ENCODE measurements at places on chromosomes 5 and 9.

DNA sequence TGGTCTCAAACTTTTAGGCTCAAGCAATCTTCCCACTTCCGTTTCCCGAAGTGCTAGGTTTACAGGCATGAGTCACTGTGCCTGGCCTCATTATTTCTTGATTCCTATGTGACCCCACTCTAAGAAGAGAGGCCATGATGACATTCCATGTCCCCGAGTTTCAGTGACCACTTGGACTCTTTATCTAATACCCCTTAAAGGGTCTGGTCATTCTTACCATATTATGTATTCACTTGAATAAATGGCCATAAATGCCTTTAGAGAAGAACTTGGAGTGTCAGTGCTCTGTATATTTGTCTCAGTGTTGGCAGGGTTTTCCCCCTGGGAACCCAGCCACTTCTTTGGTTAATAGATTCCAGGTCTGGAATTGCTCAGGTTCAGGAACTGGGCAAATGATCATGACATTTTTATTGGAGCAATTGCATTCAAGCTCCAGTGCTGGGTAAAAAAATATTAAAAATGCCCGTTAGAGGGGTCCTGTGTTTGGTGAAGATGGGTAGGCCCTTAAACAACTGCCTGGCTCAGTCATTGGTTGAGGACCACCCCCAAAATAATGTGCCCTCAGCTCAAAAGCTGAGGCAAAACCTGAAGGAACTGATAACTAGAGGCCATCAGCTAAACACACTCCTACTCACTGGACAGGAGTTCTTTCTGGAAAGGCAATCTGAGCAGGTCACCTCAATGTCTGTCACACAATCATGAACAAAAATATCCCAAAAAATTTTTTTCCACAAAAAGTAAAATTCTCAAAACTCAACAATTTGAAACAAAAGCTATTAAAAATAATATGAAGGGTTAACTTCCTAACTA is 186.6 kb upstream of the ZNF608 start:
- no peak for DNase-seq

DNA sequence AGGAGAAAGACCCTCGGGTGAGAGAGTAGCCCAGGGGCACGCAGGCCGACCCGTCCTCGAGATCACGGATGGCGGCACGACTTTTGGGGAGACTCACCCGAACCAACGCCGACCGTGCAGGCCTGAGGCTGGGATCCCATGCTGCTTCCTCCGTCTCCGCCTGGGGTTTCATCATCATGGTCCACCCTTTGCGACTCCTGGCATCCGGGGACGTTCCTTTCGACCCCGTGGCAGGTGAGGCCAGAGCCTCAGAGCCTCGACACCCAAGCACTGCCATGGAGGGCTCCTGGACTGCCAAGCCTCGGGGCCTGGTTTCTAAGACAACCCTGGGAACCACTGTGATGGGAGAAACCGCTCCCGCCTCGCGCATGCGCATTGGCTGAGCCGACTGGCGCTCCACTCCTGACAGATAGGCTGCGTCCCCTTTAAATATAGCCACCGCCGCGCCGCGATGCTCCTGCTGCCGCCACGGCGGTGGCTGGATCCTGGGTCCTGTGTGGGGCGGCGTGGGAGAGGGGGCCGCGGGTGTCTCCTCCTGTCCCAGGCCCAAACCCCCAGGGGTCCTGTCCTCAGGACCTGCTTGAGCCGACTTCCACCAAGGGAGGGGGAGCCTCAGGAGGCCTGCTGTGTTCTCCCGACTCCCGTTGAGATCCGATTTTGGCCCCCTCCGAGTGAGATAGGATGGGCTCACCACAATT is 481.6 kb downstream of the SPATA31A7 start:
- DNase-seq = no peak

DNA sequence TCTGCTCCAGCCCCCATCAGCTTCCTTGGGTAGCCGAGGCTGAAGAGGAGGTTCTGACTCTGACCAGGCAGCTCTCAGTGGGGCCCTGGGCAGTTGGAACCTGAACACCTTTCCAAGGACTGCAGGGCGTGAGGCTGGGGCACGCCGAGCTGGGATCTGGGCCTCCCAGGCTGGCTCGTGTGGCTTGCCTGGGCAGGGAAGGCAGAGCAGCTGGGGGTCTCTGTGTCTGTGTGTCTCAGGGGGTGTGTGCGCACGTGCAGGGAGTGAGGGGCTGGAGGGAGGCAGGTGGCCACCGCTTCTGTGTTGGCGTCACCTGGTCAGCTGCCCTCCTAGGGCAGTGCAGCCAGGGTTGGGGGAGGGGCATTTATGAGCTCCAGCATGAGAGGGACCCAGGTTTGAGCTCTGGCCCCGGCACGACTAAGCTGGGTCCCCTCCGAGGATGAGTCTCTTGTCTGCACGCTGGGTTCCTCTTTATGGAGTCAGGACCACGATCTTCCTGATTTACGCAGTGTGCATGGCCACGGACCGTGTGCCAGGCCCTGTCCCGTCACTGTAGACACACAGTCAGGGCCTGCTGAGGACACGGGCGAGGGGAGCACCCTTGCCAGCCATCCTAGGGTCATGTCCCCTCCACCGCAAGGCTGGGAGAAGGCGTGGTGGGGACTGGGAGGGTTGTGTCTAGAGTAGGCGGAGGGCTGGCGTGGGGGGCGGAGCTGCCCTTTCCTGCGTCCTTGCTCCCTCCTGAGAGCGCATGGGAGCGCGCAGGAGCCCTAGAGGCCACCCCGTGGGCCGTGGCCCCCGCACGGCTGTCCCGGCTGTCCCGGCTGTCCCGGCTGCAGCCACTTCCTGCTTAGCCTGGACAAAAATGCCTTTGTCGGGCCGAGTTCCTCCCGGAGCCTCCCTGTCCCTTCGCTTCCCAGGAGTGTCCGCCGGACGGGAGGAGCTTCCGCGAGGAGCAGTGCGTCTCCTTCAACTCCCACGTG is 4.6 kb downstream of the ADAMTSL2 start:
- no peak for DNase-seq

DNA sequence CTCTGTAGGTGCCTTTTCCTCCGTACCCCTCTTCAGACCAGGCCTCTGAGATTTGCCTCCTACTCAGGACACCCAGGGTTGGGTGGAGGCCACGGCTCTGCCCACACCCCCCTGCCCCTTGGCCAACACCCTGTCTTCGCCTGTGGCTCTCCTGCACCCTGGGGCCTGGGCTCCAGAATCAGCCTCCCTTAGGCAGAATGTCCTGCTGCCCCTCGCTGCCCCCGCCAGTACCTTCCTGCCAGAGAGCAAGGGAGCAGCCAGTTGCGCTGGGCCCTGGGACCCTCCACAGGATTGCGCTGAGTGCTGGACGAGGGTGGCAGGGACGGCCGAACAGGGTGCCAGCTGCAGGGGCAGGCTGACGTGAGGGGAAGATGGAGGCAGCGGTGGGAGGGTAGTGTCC is 53.5 kb downstream of the COL5A1 start:
- no peak for DNase-seq

- DNase-seq = no peak
These were observed 1181.7 kb downstream of the EFNA5 start for GRCh38 chr5:106489004-106489403.

DNA sequence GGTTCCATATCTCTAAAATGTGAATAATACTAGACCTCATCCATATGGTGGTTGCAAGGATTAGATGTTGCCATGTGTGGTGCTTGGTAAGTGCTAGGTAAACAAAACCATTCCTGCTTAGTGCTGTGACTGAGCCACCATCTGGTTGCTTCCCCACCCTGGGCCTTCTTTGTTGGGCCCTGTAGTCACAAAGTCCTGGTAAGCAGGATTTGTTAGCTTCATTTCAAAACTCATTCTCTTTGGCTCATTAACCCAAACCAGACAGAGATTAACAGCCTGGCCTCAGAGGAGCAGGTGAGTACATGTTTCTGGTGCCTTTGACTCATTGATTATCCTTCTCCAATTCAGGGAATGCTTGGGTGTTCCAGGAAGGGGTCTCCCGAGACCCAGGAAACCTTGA is 240.2 kb downstream of the ARHGAP26 start:
- no peak for DNase-seq

GRCh38 chr9:100595391-100596199 is 17.7 kb downstream of the CAVIN4 start:
- DNase-seq = no peak

DNA sequence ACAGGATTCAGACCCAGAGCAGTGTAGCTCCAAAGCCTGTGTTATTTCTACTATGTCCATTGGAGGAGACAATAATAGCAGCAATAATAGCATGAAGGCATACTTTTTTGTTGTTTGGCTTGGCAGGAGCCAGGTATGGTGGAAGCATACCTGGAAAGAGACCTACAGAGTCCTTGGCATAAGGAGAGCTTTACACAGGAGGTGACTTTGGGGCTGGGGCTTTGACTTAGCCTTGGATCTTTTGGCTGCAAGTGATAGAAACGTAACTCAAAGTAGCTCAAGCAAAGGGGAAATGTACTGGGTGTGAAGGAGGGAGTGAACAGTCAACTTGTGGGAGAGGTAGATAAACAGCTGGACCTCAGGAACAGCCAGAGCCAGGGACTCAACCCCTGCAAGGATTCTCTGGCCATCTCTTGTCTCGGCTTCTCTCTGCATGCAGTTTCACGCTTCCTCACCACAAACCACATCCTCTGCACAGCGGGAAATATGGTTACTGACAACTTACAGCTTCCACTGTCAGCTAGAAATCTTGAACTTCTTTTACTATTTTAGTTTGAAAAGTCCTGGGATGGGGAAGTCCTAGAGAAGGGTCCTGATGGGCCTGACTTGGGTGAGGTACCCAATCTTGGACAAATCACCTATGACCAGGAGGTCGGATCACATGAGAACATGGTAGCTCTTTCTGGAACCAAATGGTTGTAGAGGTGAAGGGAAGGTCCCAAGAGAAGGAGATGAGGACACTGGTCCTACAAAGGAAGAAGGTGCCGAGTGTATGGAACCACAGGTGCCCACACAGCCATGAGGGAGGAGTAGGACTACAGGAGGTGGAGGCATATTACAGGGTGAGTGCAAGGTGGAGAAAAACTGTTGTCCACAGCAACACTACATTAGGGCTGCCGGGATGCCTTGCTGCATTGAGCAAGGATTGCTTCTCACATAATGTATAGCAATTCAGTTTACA is 47.0 kb upstream of the TGFBR1 start:
- DNase-seq = peak; percentile 55

DNA sequence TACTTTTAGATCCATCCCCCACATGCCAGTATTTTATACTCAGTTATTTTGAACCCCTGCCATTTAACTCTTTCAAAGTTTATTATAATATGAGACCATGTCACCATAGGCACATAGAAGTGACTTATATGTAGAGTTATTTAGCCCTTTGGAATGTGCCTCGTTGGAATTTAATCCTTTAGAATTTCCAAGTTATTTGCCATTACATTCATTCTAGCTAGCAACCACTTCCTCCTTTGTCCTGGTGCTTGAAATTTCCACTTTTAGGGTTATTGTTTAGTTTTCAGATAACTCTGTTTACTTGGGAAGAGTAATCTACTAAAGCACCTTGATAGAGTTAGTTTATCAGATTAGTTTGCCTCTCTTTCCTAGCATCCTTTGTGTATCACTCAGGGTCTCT is 82.8 kb upstream of the TLE1 start:
- DNase-seq = no peak

- DNase-seq = no peak
These were observed 276.5 kb downstream of the NTRK2 start for GRCh38 chr9:84945878-84946538.

- DNase-seq = no peak
These were observed 54.4 kb downstream of the CCDC192 start for GRCh38 chr5:127757576-127757975.

GRCh38 chr9:100489836-100490235 is 16.9 kb downstream of the TMEFF1 start:
- no peak for DNase-seq

- DNase-seq = no peak
These were observed 16.4 kb upstream of the MATR3 start for GRCh38 chr5:139277171-139277570.

GRCh38 chr5:66888613-66889012 is 292.4 kb downstream of the MAST4 start:
- no peak for DNase-seq

DNA sequence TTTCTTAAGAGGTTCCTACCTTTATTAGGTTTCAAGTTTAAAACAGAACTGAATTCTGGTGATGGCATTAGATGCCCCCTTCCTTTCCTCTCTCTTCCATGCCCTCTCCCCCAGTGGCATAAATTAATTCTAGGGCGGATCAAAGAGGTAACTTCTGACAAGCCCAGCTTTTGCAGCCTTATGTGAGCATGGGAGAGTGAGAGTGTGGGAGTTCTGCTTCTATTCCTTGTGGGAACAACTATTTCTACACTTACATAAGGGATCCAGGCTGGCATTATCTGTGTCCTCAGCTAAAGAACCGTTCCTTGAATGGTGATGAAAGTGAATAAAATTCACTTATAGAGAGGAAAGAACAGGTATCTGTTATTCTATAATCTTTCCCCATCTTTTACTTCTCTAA is 437.6 kb downstream of the KIF4B start:
- no peak for DNase-seq

DNA sequence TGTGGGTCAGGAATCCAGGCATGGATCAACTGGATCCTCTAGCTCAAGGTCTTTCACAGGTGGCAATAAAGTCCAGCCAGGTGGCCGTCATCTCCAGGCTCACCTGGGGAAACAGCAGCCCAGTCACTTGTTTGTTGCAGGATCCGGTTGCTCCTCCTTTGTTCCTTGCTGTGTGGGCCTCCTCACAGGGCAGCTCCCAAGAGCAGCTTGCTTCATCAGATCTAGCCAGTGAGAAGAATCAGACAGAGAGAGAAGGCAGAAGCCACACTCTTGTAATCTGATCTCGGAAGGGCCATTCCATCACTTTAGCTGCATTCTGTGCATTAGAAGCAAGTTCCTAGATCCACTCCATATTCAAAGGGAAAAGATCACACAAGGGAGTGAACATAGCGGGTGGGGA is 3.2 kb upstream of the HSD17B3 start:
- no peak for DNase-seq

- DNase-seq = peak; percentile 94
These were observed at the start of gene TRIM52 for GRCh38 chr5:181260720-181261319. Gene TRIM52 (minus strand): TSS chr5:181261143. CDS start chr5:181260813, 330 bp downstream.

DNA sequence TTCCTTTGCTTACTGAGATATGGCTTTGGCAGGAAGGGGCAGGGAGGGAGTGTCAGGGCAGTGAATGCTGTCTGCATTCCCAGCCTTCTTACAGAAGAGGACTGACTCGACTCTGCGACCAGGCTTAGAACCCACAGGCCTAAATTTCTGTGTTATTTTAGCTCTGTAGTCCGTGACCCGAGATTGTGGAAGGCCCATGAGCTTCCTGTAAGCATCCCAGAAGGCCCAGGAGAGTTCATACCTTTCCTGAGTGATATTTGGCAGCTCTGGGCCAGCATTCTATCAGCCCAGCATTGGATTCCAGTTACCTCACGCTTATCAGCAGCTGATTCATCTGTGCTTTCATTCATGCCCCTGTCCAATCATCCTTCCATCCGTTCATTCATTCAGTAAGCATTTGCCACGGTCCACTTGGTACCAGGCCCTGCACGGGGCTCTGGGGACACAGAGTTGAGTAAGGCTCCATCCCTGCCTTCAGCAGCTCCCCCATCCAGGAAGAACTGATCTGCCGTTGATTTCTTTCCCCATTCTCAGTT is 28.2 kb upstream of the RPL26L1 start:
- DNase-seq = no peak

GRCh38 chr9:21056931-21057330 is 20.8 kb downstream of the IFNB1 start:
- no peak for DNase-seq

GRCh38 chr5:74141053-74141452 is 499.5 kb downstream of the ENC1 start:
- DNase-seq = no peak

All from CD4-positive, alpha-beta T cell treated with Interferon gamma for 1 hour (primary cell).